ENCODE measurements at places on chromosomes 2 and 18.

DNA sequence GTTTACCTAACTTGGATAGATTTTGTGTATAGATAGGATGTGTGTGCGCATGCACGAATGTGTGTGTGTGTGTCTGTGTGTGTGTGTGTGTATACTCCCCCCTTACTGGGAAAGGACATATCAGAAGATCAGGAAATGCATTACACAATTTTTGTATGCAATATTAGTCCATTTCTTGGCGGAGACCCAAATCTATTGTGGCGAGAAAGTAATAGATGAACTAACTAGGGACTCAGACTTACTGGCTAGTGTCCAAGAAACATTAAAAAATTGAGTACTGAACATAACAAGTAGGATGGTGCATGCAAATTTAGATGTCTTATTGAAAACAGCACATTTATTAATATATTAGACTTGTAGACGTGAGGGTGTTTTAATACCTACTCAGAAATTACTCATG lies 1036.5 kb upstream of the FANCL start:
- no peak for DNase-seq

- no peak for DNase-seq
These were observed 309.9 kb upstream of the PKDCC start for GRCh38 chr2:41737888-41738287.

DNA sequence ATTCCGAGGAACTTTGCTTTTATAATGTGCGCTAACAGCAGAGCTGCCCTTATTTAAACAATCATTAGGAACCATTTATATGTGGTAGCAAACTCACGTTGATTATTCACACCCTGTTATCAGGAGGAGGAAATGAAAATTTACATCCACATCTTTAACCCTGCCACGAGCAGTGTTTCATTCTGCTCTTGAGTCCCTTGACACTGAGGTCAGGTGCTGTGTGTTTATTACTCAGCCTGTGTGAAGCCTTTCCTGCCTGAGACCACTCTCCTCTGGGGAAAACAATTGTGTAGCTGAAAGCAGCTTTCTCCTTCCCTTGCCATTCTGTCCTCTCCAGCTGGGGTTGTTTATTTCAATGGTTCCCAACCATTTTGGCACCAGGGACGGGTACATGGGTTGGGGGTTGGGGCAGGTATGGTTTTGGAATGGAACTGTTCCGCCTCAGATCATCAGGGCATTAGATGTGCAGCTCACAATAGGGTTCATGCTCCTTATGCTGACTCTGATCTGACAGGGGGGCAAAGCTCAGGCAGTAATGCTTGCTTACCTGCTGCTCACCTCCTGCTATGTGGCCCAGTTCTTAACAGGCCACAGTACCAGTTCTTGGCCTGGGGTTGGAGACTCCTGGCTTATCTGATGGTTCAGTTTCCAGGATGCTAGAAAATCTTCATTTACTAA lies 651.1 kb downstream of the TDRD15 start:
- no peak for DNase-seq

DNA sequence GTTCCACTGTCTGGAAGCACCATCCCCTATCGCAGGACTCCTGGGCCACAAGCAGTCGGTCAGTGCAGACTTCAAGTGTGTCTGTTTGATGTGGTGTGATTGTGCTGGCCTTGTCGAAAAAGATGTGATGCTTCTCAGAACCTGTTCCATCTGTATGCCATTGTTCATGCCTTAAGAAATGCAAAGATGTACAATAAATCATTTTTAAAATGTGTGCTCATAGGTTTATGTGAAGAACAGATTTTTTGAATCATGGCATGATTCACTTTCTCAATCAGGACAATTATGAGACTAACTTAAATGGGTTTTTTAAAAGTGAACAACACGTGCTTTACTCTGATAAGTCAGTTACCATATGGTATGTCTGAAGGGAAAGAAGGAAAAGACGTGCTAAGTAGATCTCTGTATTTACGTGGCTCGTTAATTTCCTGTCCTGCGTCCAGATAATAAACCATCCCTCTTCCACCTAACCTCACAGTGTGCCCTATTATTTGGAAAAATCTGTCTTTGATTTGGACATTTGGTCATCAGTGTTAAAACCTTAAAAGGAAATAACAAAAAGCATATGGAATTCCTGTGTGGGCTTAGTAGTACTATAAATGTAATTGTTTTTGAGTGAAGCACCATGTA lies 54.9 kb downstream of the PRKRA start:
- DNase-seq: no peak

DNA sequence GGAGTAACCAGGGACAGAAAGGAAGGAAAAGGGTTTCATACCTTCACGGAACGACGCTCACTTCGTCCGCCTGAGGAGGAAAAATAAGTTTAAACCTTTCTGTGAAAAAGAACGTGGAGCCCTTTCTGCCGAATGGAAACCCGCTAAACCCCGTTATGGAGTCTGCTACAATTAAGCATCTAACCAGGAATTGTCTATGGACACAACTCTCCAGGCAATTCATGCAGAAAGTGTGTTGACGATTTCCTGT lies 528 bp upstream of the PPP4R3B start:
- DNase-seq: no peak

DNA sequence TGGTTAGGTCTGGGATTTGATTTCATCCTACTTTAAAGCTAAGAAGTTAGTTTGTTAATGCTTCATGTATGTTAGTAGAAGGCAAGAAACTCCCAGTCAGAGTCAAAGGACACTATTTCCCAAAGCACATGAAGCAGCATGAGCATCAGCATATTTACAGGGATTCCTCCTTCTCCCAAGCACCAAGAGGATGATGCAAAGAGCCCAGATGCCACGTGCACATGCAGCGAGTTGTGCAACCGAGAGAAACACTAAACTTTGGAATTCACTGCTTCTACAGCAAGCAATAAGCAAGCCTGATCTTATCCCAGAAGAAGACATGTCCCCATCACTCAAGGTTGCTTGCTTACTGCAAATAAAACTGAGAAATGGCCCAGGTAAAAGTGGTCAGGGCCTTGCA lies 32.5 kb downstream of the CPO start:
- no peak for DNase-seq

DNA sequence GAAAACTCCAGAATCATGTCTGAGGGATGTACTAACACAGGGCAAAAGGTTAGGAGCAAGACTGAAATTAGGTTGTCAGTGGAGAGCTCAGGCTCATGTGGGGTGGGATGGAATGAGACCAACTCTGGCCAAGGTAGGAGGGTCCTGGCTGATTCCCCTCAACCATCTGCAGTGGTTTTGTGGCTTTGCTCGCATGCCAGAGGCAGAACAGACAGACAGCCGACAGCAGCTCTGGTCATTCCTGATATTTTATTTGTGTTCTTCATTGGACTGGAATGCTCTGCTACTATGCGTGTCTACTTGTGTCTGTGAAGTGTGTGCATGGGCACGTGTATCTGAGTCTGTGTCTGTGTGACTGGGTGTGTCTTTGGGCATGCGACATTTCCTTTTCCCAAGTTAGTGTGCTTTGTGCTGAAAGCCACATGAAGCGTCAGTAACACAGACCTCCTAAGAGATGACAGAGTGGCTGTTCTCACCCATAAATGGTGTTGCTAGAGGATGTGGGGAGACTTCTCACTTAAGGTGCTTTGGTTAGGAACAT lies 239.5 kb downstream of the CNTNAP5 start:
- DNase-seq: no peak

GRCh38 chr18:63979409-63979920 lies 9.6 kb downstream of the SERPINB8 start:
- DNase-seq: peak; percentile 36

All from activated CD4-positive, alpha-beta memory T cell treated with anti-CD3 and anti-CD28 coated beads for 36 hours (primary cell).